ENCODE measurements at places on chromosomes 2 and 18.

GRCh38 chr2:50849190-50849589 lies 182.7 kb downstream of the NRXN1 start:
- DNase-seq: no peak

DNA sequence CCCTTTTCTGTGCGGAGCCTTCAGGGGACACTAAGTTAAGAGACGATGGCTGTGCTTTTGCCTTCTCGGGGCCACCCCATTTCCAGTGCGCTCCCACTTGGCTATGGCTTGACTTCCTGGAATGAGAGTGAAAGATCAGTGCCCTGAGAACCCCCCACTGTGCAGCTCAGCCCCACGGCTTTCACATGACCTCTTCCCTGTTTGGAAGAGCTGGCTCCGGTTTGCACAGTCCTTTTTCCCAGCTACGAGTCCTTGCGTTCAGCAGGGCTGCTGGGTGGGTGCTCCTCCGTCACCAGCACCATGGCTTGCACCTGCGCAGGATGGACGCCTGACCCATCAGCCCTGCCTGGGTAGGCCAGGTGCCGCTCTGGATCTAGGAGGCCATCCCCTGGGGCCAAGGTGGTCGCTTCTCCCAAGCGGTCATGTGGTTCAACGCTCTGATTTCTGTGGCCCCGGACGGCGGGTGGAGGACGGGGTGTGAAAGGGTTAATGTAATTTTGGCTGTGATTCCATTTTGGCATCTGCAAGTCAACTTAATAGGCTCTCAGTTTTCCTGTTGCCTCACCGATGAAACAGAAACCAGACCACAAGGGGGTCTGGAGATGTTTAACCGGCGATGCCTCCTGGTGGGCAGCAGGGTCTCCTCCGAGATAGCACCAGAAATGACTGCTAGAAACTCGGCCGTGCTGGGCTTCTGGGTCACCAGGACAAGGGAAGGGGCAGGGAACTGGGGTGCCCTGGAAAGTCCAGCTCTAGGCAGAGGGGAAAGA lies 113.1 kb upstream of the HAAO start:
- DNase-seq: no peak

DNA sequence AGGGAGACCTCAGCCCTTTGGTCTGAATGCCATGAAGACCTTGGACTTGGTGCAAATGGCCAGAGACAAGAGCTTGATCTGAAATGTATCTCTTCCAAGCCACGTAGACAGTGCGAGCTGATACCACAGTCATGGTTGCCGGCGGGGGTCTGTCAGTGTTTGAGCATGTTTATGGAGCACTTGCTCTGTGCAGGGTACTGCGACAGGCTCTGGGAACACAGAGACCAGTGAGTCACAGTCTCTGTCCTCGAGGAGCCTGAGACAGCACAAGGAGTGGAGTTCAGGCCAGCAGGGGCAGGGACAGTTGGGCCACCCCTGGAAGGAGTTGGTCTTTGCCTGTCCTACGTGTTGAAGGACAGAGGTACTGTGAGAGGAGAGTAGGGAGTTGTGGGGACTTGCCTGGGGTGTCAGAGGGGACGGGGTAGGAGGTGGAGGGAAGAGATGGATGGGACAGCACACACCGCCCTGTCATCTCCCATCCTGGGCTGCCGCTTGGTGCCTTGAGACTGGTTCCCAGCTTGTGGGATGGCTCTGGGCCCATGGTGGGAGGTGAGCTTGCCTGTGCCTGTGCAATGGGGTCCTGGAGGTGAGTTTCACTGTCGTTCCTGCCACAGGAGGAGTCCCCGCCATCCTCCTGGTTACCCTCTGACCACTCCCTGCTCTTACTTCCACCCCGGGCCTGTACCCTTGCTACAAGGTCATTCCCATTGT lies 39.5 kb downstream of the ATP6V1C2 start:
- no peak for DNase-seq

DNA sequence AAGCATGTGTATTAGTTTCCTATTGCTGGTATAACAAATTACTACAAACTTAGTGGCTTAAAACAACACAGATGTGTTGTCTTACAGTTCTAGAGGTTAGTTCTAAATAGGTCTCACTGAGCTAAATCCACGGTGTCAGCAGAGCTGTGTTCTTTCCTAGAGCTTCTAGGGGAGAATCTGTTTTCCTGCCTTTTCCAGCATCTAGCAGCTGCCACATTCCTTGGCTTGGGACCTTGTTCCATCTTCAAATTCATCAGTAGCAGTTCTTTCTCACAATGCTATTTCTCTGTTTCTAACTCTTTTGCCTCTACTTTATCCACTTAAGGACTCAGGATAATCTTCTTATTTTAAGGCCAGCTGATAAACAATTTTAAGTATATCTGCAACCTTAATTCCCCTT lies 32.2 kb upstream of the CREB1 start:
- no peak for DNase-seq

- DNase-seq: no peak
Measured at GRCh38 chr18:2258954-2259353, 312.4 kb downstream of the METTL4 start.

DNA sequence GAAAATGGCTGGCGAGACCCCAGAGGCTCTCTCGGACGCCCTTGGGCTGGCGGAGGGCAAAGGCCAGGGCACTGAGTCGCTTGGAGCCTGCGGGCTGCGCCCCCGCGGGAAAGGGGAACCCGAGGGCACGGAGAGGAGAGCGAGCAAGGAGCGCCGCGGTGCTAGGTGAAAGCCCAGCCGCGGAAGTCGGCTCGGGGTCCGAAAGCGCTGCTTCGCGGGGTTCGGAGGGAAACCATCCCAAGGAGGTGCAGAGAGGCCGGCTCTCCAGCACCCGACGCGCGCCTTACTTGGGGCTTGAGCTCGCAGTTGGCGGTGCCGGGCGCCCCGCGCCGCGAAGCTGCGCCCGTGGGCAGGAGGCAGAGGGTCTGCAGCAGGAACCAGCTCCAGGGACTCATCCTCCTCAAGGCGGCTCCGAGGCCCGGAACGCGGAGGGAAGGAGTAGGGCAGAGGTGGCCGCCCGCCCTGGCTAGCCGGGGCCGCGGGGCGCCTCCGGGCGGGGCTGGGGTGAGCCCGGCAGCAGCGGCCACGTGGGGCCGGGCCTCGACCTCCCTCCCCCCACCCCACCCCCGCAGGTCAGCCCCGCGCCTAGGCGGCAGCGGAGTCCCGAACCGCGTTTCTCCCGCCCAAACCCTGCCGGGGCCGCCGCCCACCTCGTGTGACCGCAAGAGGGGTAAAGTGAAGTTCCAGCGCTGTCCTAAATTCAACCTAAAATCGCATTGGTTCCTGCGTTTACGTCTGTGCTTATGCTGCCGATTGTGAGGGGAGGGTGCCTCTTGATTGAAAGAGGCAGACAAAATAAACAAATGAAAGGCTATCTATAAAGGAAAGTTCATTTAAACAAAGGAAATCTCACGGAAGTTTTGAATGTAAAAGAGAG lies at the start of gene TRABD2A:
TSS of gene TRABD2A (minus strand) at position 440 of the 877 bp plus-strand sequence. CDS start at position 395, 45 bp downstream.
- peak; percentile 55 for DNase-seq

DNA sequence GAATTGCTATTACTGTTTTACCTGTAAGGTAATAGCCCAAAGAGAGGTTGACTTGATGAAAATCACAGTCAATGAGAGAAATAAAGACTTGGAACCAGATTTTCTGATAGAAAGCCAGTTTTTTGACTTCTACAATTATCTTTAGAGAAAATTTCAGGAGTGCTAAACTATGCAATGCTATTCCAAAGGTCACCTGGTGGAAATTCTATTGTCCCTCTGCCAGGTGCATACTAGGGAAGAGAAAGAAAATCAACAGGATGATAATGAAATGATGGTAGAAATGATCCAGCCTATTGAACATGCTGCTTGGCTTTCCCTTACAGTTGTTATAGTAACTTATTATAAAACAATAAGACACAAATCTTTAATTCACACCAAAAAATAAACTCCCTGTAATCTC lies 85.0 kb downstream of the FASTKD2 start:
- no peak for DNase-seq

GRCh38 chr2:53739032-53739431 lies 28.6 kb upstream of the CHAC2 start:
- no peak for DNase-seq

DNA sequence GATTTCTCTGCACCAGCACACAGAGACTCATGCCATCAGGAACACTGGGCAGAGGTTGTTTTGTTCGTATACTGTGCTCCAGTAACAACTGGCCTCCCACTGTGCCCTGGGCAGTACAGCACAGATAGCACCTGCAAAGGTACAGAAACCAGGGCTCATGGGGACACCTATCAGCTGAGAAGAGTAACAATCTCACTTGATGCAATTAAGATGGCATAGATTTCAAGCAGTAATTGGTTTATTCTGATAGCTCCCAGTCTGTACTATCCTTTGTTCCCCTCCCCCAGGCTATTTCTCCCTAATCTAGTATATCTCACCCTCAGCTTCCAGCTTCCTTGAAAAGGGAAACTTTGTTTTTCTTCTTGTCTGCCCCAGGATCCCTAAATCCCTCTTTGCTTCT lies 343.9 kb upstream of the MMADHC start:
- DNase-seq: no peak

GRCh38 chr2:231362555-231363184 lies 32.8 kb upstream of the B3GNT7 start:
- no peak for DNase-seq

DNA sequence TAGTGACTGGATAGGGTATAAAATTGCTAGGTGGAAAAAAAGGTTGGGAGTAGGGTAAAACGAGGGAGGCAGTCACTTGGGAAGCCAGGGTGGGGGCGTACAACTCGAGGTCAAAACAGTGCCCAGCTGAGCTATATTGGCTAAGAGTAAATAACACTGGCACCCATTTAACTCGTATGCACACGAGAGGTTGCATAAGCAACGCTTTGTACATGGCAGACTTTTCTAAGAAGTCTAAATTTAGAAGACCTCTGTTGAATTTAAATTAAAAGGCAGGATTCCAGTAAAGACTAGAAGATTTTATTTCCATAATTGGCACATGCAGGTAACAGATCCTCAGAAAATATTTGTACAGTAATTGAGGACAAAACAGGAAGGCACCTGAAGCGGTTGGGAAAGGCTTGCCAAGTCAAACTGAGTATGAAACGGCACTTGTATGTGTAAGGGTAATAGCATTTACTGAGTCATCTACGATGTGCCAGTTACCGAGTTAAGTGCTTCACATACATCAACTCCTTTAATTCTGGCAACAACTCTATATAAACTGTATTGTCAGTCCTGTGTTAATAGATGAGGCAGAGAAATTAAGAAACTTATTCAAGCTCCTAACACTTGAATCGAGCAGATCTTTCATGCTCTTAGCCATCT lies 1.4 kb upstream of the MALT1 start:
- no peak for DNase-seq

DNA sequence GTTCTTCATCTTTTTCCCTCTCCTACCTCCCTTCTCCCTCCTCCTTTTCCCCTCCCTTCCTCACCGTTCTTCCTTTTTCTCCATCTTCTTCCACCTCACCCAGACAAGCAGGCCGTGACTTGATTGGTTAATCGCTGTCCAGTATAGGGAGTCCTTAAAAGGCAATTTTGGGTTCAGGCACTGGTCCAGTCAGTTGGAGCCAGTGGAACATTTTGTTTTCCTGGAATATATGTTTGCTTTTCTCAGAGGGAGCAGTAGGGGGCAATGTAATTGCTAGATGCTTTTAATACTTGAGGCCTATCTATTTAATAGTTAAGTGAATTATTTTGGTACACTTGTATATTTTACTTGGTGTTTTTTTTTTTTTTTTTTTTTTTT lies 15.0 kb downstream of the ELAC1 start:
- no peak for DNase-seq

DNA sequence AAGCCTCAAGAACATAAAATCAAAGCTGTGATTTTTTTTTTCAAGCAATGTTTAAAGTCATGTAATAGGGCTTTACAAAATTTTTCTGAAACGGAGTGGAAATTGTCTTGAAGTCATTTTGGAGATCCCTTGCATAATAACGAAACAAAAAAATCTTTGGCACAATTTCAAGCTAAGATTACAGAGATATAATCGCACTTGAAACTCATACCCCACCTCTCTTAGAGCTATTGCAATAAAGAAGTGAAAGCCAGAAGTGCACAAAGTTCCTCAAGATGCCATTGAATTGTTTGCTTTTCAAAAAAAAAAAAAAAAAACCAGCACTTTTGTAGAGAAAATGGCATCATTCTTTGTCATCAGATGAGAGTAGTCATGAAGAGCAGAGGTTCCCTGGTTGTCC lies 152.3 kb downstream of the PAX3 start:
- no peak for DNase-seq

DNA sequence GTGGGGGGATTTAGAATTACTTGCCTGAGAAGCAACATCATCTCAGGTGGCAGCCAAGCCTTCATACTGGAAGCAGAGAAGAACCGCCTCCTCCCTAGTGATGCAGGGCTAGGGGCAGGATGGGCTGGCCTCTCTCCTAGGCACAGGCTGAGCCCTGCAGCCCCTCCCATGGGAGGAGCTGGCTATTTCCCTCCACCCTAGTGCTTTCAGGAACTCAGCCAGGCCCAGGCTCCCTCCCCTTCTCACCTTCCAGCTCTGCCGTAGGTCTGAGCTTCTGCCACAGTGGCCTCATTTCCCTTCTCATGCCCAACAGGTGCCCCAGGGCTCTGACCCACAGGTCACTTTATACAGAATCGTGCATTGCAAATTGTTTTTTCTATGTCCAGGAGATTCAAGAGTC lies 31.0 kb downstream of the CENPA start:
- no peak for DNase-seq

- no peak for DNase-seq
Measured at GRCh38 chr2:64487256-64488049, 33.5 kb downstream of the LGALSL start.

- no peak for DNase-seq
Measured at GRCh38 chr2:54402350-54402749, 53.8 kb upstream of the SPTBN1 start.

- DNase-seq: no peak
Measured at GRCh38 chr2:121697108-121697631, 39.5 kb downstream of the NIFK start.

DNA sequence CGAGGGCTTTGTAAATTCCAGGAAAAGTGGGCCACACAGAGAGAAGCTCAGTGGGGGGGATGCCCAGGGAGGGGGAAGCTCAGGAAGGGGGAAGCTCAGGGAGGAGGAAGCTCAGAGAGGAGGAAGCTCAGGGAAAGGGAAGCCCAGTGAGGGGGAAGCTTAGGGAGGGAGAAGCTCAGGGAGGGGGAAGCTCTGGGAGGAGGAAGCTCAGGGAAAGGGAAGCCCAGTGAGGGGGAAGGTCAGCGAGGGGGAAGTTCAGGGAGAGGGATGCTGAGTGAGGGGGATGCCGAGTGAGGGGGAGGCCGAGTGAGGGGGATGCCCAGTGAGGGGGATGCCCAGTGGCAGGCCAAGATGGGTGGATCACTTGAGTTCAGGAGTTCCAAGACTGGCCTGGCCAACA lies 821 bp upstream of the CHRNG start:
- DNase-seq: no peak

DNA sequence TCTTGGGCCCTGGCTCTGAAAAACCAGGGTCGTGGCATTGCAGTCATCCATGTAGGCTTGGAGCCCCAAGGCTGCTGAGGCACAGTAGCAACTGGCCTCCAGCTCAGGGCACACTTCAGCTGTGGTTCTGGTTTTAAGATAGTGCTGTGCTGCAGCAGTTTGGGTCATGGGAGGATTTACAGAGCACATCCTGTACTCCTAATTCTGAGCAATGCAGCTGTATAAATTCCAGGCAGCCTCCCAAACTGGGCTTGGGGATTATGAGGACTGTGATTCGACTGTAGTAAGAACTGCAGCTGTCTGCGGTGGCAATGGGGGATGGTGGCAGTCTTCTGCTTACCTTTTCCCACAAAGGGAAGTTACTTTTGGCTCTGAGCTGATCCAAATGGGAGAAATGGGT lies 536.3 kb upstream of the GCFC2 start:
- no peak for DNase-seq
